Activated CD8-positive, alpha-beta memory T cell treated with anti-CD3 and anti-CD28 coated beads, Interleukin-2, amount 10 ng/mL, durations not matched to agents 7 days and 5 days (primary cell): ENCODE measurements at places on chromosomes 12 and 14. TPM values are rescaled to one million over a fixed set of nuclear protein-coding genes. Genes with fewer than 3 reads are reported as not detected.

Gene BDKRB2
- not detected for total RNA-seq

DNA sequence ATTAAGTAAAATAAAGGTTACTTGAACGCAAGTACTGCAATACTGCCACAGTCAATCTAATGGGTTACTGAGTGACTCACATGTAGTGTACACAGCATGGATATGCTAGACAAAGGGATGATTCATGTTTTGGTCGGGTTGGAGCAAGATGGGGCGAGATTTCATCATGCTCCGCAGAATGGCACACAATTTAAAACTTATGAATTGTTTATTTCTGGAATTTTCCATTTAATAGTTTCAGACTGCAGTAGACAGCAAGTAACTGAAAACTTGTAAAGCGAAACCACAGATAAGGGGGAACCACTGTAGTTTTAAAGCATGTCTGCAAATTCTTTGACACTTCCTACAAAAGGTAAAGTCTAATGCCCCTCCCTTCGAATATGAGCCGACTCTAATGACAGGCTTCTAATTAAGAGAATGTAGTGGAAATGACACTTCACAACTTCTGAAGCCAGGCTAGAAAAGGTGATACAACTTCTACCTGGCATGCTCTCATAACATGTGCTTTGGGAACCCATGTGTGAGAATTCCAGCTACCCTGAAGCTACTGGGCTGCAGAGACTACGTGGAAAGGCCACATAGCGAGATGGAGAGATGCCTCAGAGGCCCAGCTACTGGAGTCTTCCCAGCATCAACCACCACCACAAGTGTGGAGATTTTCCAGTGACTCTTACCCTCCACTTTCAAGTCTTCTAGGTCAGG, 13.9 kb upstream of the TCP11L2 start:
- H3K27ac ChIP-seq: no peak overlapping the region
- H3K4me3 ChIP-seq: no peak overlapping the region
- no peaks in the 10 kb centered on the region for H3K36me3 ChIP-seq
- peaks cover 17% of the 10 kb centered on the region for H3K27me3 ChIP-seq
- H3K4me1 ChIP-seq: peaks cover 6% of the 10 kb centered on the region

GRCh38 chr14:76846331-76847047, 20.3 kb downstream of the LRRC74A start:
- H3K27me3 ChIP-seq: peaks cover 14% of the 10 kb centered on the region
- H3K4me3 ChIP-seq: no peak overlapping the region
- DNase-seq: no peak
- no peak overlapping the region for H3K27ac ChIP-seq
- peaks cover 2% of the 10 kb centered on the region for H3K36me3 ChIP-seq
- peaks cover 7% of the 10 kb centered on the region for H3K4me1 ChIP-seq

- no peaks in the 10 kb centered on the region for H3K27me3 ChIP-seq
- no peak overlapping the region for H3K4me3 ChIP-seq
- H3K27ac ChIP-seq: no peak overlapping the region
- H3K36me3 ChIP-seq: no peaks in the 10 kb centered on the region
- H3K4me1 ChIP-seq: no peaks in the 10 kb centered on the region
These were observed 52.6 kb downstream of the ZNF664 start for GRCh38 chr12:124025661-124026060.

- DNase-seq: peak; percentile 60
- peaks cover 9% of the 10 kb centered on the region for H3K27me3 ChIP-seq
- no peak overlapping the region for H3K27ac ChIP-seq
These were observed 40.7 kb downstream of the NEUROD4 start for GRCh38 chr12:55060470-55060869.
